ENCODE measurements at places on chromosomes 6 and 20.
A peak's percentile ranks its signal among the peaks of the same experiment; 100 is the strongest.

DNA sequence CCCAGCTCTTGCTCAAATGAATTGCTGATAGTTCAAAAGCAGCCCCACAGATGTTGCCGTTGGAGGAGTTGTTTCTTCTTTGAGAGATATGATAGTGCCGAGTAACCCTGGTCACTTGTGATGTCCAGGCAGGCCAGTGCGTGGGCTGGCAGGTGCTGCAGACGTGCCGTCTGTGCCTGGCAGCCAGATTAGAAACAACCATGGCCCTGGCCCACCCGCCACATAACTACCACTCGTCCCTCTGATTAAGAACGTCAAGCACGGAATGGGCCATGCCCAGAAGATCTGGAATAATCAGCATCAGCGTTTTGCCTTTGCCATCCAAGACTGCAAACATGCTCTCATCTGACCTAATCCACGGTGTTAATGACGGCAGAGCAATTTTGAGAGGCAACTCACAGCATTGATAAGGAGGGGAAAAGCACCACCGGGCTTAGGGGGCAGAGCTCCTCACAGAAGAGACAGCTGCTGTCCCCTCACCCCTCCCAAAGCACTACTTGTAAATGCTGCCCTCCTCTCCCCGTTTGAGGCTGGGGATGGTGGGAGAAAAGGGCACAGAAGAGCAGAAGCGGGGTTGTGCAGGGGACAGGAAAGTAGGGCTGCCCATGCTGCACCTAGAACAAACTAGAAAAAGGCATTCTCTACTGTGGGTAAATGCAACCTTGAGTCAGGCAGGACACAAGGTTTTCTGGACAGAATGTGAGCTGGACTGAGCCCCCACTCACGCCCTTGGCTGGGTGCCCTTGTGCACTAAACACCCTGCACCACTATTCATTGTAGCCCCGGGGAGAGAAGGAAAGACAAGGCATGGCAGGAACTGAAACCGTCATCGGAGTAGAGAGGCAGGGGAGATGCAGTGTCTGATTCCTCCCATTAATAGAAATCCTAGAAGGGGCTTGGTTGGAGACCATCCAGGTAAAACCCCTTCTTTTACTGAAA lies 5.3 kb upstream of the CPNE5 start:
- DNase-seq = no peak

- DNase-seq = peak; percentile 75
Measured at GRCh38 chr20:844473-845225, 11.1 kb downstream of the FAM110A start.

DNA sequence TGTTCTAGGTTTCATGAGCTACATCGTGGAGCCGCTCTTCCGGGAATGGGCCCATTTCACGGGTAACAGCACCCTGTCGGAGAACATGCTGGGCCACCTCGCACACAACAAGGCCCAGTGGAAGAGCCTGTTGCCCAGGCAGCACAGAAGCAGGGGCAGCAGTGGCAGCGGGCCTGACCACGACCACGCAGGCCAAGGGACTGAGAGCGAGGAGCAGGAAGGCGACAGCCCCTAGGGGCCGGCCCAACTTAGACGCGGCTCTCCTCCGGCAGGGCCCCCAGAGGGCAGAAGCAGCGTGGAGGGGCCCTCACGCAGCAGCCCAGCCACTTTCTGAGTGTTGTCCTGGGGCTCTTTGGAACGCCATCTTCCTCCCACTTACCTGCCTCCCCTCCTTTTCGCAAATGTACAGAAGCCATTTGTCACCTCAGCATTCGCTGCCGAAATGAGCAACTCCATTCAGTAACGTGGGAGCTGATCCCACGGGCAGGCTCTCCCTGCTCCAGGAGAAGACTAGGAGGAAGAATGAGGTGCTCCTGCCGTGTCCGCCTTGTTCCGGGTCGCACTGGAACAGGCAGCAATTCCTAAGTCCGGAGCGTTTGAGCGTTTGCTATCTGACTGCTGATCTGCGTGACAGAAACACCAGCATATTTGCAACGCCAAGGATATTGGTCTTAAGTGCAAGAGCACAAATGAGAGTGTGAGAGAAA lies 58.4 kb downstream of the MTFR2 start:
- DNase-seq = no peak

- DNase-seq = no peak
Measured at GRCh38 chr20:42191140-42191860, 573.1 kb upstream of the CHD6 start.

DNA sequence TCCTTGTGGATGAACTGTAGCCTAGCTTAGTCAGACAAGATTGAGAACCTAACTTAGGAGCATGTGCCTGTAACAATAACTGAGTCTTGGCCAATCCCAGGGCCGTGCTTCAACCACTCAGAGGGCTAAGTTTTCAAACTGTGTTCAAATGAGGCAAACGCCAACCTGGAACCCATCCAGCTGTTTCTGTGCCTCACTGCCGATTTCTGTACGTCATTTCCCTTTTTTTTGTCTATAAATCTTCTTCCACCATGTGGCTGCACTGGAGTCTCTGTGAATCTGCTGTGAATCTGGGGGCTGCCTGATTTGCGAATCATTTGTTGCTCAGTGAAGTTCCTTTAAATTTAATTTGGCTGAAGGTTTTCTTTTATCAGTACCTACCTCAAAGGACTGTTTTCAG lies 115.0 kb upstream of the CHD6 start:
- DNase-seq = no peak

GRCh38 chr6:95545226-95545625 lies 32.1 kb upstream of the MANEA start:
- DNase-seq = no peak

DNA sequence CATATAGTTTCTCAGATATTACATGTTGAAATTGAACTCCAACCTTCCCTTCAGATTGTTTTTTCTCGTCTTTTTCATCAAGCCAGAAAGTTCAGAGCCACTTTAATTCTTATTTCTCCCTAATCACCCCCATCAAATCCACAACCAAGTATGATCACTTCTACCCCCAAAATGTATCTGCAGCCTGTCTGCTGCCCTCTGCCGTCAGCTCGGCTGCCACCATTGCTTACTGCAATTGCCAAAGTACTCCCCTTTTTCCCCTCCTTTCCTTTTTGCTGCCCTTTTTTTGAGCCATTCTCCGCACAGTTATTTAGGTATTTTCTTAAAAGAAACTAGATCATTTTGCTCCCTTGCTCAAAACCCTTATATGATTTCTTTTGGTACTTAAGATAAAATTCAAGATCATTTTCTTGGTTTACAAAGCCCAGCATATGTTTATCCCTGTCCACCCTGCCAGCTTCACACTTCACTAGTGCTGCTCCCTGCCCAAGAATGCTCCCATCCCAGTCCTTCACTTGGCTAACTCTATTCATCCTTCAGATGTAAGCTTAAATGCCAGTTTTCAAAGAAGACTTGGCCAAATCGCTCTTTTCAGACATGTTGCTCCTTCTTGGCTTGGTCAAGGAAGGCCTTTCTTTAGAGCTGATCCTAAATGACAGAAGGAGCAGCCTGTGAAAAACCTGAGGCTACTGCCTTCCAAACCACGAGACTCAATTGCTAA lies 63.7 kb downstream of the SH3BGRL2 start:
- DNase-seq = no peak

GRCh38 chr6:118565311-118565960 lies 17.3 kb downstream of the PLN start:
- no peak for DNase-seq

GRCh38 chr6:47162793-47163192 lies 120.7 kb upstream of the ADGRF1 start:
- no peak for DNase-seq

- no peak for DNase-seq
Measured at GRCh38 chr20:34096699-34097444, 15.2 kb downstream of the EIF2S2 start.

Data from stimulated activated CD8-positive, alpha-beta memory T cell treated with anti-CD3 and anti-CD28 coated beads, Interleukin-4, amount 100 ng/mL, for 4 hours (primary cell).